ENCODE measurements at places on chromosomes 11 and 22. TPM values are rescaled to one million over a fixed set of nuclear protein-coding genes. Genes with fewer than 3 reads are reported as not detected.

OLFML1 gene
- not detected for total RNA-seq

ZNHIT2 gene
- total RNA-seq = 10.0 TPM

TENM4 gene
- total RNA-seq = not detected

SERHL2 gene
- total RNA-seq = 1.2 TPM

PIK3IP1 gene
- 20.0 TPM for total RNA-seq

PDGFD gene
- not detected for total RNA-seq

FOLH1 gene
- total RNA-seq = not detected

GRCh38 chr11:69088676-69089146, 40.0 kb downstream of the TPCN2 start:
- no peak for DNase-seq

GRCh38 chr11:62796281-62796680, 4.5 kb upstream of the TMEM223 start:
- DNase-seq = no peak

GRCh38 chr11:80650966-80651365, 1210.1 kb upstream of the TENM4 start:
- DNase-seq = no peak

DNA sequence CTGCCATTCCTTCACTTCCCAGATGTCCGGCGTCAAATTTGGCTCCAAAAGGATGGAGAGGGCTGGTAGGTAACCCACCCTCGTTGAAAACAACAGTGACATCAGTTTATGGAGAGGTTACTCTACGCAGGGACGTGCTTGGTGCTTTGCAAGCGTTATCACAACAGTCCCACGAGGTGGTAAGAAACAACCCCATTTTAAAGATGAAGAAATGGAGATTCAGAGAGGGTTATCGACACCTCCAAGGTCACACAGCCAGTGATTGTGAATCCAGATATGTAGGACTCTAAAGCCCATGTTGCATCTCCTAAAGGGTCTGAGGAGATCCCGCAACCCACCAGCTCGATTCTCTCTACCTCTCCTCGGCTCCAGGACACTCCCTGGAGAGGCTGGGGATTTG, 773 bp downstream of the MIAT start:
- no peak for DNase-seq

- DNase-seq = no peak
Measured at GRCh38 chr11:9498457-9499078, 37.8 kb downstream of the ZNF143 start.

DNA sequence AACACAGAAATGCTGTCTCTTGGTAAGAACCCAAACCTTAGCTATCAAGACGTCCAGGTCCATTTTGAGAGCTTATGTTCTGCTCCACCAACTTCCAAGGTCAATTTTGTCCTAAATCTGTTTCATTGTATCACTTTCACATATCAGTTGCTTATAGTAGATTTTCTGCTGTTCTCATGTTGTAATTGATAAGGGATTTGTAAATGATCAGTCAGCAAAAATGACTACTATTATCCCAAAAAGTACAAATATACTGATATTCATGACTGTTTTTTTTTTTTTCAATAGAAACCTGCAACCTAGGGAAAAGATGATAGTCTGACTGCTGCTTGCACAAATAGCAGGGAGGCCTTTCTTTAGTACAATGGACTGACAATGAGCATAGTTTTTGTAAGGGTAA, 128.1 kb downstream of the ARHGAP20 start:
- DNase-seq = no peak

GRCh38 chr11:126026579-126026978, 36.1 kb downstream of the CDON start:
- no peak for DNase-seq

DNA sequence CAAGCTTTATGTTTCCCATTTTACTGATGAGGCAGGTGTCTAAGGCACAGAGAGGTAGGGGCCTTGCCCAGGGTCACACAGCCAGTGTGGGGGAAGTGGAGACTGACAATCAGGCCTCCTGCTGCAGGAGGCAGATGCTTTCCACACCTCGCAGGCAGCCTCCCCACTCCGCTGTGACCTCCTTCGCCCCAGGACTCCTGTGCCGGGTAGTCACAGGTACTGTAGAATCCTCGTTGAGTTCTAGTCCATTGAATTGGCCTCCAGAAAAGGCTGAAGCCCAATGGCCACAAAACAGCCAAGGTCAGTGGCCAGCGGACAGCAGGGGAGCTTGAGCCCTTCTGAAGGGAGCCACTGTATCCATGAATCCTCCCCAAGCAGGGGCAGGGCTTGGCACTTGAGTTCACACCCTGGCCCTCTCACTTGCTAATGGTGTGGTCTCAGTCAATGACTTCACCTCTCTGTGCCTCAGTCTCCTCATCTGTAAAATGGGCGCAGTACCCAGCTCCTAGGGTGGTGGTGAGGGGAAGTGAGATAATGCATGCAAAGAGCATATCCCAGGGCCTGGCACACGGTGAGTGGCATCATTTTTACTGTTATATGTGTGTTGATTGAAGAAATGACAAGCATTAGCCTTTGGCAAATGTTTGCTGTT, 1.1 kb upstream of the FXYD2 start:
- peak; percentile 41 for DNase-seq

- DNase-seq = no peak
Measured at GRCh38 chr11:130692220-130692619, 224.1 kb downstream of the SNX19 start.

GRCh38 chr11:22991196-22991595, 130.9 kb upstream of the CCDC179 start:
- no peak for DNase-seq

GRCh38 chr11:5600374-5600851, 4.0 kb downstream of the TRIM6 start:
- peak; percentile 47 for DNase-seq

DNA sequence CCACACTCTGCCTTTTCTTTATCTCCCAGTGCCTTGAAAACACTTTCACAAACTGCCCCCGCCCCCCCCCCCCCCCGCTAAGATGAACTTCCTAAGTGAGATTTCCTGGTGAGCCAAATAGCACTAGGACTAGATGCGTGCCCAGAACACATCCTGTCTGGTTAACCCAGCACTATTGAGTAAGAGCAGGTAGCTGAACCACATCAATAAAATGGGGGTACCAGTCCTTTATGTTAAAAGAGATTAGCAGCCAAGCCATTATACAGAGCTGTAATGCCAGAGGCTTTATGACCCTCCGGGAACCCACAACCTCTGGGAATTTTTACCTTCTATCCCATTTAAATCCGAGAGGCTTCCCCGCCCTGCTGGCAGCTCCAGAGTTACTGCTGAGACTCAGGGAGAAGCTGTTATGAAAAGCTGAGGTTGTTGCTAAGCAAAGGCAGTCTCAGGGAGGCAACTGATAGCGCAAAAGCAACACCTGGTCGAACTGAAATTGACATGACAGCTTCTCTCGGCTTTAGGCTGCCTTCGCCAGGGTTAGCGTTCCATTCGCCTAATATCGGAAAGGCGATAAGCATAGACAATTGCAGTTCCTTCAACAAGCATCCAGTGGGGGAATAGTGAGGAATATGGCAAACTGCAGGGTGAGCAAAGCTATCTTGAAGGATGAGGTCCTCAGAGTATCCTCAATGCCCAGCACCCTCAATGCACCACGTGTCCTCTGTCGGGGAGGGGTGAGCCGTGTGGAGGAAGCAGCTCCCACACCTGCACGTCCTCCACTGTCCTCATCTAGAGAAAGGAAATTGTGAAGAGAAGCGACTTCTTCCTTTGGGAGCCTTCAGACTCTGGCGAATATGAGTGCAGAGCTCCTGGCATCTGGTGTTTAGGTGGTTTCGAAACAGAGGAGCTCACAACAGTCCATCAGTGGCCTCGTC, 977.0 kb downstream of the NTM start:
- DNase-seq = no peak
